ENCODE measurements at places on chromosomes 5 and 9.

- no peak for DNase-seq
These were observed 474.2 kb upstream of the FTMT start for GRCh38 chr5:121377461-121377860.

- no peak for DNase-seq
These were observed 169.4 kb downstream of the PAPPA start for GRCh38 chr9:116323012-116323411.

GRCh38 chr5:173789031-173789920 is 98.9 kb upstream of the CPEB4 start:
- DNase-seq: no peak

- no peak for DNase-seq
These were observed at the start of gene FOXD1 for GRCh38 chr5:73448463-73449136. Gene FOXD1, minus strand, starts transcription at chr5:73448777. Its CDS starts 415 bp downstream, at chr5:73448362.

DNA sequence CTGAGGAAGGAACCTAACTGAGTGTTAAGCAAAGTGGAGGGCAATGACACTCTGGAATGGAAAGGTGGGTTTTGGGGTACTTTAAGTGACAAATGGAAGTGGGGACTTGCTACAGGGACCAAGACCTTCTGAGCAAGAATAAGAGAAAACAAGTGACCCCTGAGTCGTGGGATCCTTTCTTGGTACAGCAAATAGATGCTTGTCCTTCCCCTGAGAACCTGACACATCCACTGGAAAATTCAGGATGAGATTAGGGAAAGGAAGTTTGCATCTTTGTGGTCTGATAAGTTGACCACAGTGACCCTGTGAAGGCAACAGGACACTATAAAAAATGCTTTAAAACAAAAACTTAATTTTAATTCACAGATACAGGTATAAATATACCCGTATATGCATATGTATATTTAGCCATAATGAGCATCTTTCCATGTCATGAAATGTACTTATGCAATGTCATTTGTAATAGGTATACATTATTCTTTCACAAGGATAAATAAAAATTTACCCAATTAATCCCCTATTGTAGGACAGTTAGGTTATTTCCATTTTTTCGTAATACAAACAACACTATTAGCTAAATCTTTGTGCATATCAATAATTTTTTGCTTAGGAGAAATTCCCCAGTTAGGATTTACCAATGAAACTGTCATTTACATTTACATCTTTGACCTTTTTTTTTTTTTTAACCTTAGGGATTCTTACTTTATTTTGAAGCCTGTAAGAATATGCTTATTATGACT is 2.0 kb upstream of the IRF1 start:
- DNase-seq: no peak

GRCh38 chr9:98368366-98369065 is 113.1 kb upstream of the TBC1D2 start:
- DNase-seq: no peak

- DNase-seq: no peak
These were observed 68.9 kb downstream of the DAP start for GRCh38 chr5:10691826-10692785.

Measured in activated CD4-positive, alpha-beta T cell treated with anti-CD3 and anti-CD28 coated beads, Interleukin-2, amount 50 U/mL, for 1 hour (primary cell).